ENCODE measurements at places on chromosomes 5 and 9.
A peak's percentile ranks its signal among the peaks of the same experiment; 100 is the strongest.

DNA sequence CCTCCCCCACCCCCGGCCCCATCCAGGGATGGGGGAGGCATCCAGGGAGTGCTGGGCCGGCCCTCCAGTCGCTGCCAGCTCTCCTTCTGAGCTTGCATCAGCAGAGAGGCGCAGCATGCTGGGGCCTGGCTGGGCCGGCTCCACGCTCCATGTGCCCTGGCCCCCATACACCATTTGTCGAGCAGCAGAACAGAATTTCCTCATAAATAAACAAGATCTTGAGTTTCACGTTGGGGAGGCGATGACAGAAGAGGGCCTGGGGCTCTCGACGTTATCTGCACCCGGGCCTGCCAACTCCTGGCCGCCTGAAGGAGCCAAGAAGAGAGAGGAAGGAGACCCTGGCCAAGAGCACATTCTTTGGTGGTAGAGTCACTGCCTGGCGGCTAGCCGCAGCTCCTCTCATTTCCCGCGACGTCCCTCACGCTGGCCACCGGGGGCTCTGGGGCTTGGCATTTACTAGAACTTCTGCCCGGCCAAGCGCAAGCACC, 177.0 kb downstream of the FGF18 start:
- DNase-seq: peak; percentile 78

- DNase-seq: no peak
Observed at GRCh38 chr9:74407166-74407565, 90.0 kb upstream of the RORB start.

DNA sequence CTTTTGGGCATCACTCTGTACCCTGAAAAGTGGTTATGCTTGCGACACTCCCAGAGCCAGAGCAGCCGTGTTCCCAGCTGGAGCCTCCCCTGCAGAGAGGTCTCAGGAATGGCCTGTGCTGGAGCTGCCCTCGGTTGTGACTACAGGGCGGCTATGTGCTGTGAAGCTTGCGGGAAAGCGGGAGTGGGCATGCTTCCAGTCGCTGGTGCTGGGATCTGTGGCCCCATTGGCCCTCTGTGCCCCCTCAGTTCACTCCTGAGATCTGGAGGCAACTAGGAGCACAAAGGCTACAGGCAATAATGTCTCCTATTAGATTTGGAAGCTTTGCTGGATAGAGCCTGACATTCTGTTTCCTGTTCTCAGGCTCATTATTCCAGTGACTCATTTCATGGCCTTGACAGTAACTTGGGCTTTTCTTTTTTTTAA, 56.9 kb downstream of the GPR107 start:
- DNase-seq: no peak

DNA sequence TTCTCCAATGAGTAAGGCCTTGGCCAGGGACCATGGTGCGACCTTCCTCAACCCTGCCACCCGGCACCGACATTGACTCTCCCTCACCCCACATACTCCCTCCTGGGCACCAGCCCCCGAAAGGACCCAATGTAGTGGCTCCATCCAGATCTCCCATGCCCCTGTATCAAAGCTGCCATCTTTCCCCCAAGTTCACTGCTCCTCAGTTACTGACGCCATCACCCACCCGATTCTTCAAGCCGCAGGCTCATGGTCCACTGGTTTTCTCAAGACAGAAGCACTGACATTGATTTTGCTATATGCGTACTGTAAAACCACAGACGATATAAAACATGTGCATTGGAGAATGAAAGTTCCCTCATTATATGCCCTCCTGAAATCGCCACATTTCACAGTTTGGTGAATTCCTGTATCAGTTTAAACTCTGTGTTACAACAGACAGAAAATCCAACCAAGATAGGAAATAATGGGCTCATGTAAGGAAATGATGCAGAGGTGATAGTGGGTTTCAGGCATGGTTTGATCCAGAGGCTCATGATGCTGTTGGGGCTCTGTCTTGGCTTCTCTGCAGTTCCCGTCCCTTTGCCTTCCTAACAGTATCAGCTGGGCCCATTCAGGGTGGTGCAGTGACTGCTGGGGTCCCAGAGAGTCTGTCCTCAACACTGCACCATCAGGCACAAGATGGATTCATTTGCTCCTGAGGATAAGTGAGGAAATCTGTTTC, 207.3 kb upstream of the IER5L start:
- no peak for DNase-seq

- no peak for DNase-seq
Observed at GRCh38 chr9:133426011-133426410, 3.8 kb downstream of the ADAMTS13 start.

DNA sequence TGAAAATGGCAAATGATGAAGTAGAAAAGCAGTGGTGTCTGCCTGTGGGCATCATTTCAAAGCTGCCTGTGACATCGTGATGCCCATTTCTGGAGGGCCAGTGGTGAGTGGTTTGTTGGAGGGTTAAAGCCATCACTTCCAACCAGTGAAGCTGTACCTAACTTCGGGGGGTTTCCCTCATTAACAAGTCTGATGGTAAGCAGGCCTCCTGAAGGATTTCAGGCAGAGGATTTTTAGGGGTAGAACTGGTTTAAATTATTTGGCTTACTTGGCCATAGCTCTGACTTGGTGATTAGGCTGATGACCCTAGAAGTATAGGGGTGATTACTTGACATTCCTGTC, 10.7 kb downstream of the TNFAIP8 start:
- DNase-seq: no peak

DNA sequence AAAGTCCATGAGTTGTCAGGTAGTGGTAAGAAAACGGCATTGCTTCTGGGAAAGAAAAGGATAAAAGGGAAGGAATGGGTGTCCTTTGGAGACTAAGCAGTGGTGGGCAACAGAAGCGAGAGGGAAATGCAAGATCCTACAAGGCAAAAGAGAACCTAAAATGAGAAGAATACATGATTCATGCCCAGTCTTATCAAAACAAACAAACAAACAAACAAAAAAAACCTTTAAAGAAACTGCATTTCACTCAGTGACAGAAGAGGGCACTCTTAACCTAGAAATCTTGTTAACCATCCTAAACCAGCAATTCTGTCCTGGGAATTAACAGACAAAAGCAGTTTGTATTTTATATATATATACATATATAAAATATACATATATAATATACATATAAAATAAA, 88.5 kb downstream of the SUSD1 start:
- no peak for DNase-seq

DNA sequence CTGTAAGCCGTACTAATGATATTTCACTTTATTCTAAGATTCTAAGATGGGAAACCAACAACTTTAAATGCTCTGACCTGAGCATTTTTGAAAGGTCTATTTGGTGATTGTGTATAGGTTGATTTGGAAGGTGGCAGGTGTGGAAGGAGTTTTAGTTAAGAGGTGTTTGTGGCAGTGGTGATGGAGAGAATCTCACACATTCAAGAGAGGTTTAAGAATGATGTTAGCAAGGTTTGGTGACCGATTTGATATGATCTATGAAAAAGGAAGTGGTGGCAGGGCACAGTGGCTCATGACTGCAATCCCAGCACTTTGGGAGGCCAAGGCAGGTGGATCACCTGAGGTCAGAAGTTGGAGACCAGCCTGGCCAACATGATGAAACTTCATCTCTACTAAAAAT, 319.2 kb upstream of the CD180 start:
- no peak for DNase-seq

GRCh38 chr9:99549441-99549840, 272.2 kb upstream of the NR4A3 start:
- DNase-seq: no peak

- no peak for DNase-seq
Observed at GRCh38 chr5:110832683-110833082, 93.9 kb downstream of the SLC25A46 start.

DNA sequence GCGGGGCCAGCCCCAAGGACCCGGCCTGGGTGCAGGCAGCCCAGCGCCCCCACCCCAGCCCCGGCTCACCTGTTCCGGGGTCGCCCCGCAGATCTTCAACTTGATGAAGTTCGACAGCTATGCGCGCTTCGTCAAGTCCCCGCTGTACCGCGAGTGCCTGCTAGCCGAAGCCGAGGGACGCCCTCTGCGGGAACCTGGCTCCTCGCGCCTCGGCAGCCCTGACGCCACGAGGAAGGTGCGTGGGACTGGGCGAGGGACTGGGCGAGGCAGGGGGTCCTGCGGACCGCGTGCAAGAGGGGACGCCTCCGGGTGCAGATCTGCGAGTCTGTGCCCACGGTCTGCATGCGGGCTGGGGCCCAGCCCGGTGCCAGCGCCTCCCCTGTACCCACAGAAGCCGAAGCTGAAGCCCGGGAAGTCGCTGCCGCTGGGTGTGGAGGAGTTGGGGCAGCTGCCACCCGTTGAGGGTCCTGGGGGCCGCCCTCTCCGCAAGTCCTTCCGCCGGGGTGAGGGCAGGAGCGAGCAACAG, 9.7 kb downstream of the RGS14 start:
- DNase-seq: no peak

GRCh38 chr5:44983006-44983405, 174.3 kb downstream of the MRPS30 start:
- DNase-seq: no peak

DNA sequence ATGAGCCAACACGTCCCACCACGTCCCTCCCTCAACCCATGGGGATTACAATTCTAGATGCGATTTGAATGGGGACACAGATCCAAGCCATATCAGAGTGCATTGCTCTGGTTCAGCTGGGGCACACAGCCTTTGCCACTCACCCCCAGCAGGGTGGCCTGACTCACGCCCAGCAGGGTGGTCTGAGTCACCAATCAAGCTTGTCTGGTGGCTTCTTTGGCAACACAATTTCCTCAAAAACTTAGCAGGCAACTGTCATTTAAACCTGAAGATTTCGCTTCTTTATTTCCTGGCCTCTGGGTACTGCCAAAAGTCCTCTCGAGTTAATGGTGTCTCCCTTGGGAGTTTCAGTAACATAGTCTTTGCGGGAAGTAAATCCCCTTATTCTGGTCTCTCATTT, 16.3 kb upstream of the SEMA5A start:
- DNase-seq: no peak
